ENCODE measurements at places on chromosomes 16 and 17. TPM values are rescaled to one million over a fixed set of nuclear protein-coding genes. Genes with fewer than 3 reads are reported as not detected.

GRCh38 chr17:1730326-1731193, 6.1 kb downstream of the WDR81 start:
- H3K4me1 ChIP-seq, result peaks cover 5% of the 10 kb centered on the region
- H3K36me3 ChIP-seq, result no peaks in the 10 kb centered on the region
- no peaks in the 10 kb centered on the region for H3K27me3 ChIP-seq
- H3K4me3 ChIP-seq, result no peak overlapping the region

SERPINF2 gene
- total RNA-seq, result 0.29 TPM

DNA sequence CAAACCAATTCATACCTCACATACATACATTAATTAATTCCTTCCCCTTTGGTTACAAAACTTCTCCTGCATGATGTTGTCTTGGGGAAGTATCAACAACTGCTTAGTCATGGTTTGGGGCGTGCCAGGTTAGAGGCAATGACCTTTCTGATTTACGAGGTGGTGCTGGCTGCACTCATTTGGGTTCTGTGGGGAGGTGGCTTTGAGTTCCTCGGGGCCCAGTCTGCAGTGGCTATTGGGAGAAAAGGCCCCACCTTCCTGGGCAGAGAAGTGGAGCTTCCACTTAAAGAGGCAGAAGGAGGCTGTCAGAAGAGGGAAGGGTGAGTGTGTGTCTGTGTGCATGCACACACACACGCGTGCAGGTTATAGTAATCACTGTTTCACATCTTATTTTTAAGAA, 10.2 kb upstream of the ETV4 start:
- DNase-seq, result no peak
- H3K36me3 ChIP-seq, result no peaks in the 10 kb centered on the region

GRCh38 chr16:23424292-23424958, 28.6 kb downstream of the COG7 start:
- H3K27me3 ChIP-seq, result no peaks in the 10 kb centered on the region
- H3K4me1 ChIP-seq, result peaks cover 20% of the 10 kb centered on the region
- peak; percentile 18 for DNase-seq
- no peak overlapping the region for H3K27ac ChIP-seq

GRCh38 chr16:82900559-82900958, 273.8 kb downstream of the CDH13 start:
- DNase-seq, result peak; percentile 5
- H3K27ac ChIP-seq, result no peak overlapping the region
- no peaks in the 10 kb centered on the region for H3K27me3 ChIP-seq
- H3K4me3 ChIP-seq, result no peak overlapping the region
- H3K4me1 ChIP-seq, result no peaks in the 10 kb centered on the region

- no peaks in the 10 kb centered on the region for H3K36me3 ChIP-seq
- H3K4me1 ChIP-seq, result peaks cover 13% of the 10 kb centered on the region
- peak overlapping the region; percentile 15 for H3K4me3 ChIP-seq
- no peaks in the 10 kb centered on the region for H3K27me3 ChIP-seq
These were observed 9.3 kb upstream of the WBP2 start for GRCh38 chr17:75864448-75864871.

DNA sequence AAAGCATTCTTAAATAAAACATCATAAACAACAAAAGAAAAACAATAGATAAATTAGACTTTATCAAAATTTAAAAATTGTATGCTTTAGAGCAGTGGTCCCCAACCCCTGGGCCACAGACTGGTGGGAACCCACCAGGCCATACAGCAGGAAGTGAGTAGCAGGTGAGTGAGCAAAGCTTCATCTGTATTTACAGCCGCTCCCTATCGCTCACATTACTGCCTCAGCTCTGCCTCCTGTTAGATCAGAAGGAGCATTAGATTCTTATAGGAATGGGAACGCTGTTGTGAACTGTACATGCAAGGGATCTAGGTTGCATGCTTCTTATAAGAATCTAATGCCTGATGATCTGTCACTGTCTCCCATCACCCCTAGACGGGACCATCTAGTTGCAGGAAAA, 51.5 kb downstream of the GNAO1 start:
- no peaks in the 10 kb centered on the region for H3K4me1 ChIP-seq
- H3K36me3 ChIP-seq, result no peaks in the 10 kb centered on the region
- no peak overlapping the region for H3K4me3 ChIP-seq
- no peak overlapping the region for H3K27ac ChIP-seq

GRCh38 chr17:77619326-77619725, 339.2 kb upstream of the TNRC6C start:
- no peak for DNase-seq
- H3K4me1 ChIP-seq, result peaks cover 21% of the 10 kb centered on the region
- H3K4me3 ChIP-seq, result no peak overlapping the region
- no peaks in the 10 kb centered on the region for H3K36me3 ChIP-seq
- H3K27ac ChIP-seq, result peak overlapping the region; percentile 56

- H3K27me3 ChIP-seq, result no peaks in the 10 kb centered on the region
- peaks cover 18% of the 10 kb centered on the region for H3K4me1 ChIP-seq
- no peak overlapping the region for H3K4me3 ChIP-seq
- no peak overlapping the region for H3K27ac ChIP-seq
These were observed 192.9 kb upstream of the C17orf78 start for GRCh38 chr17:37182786-37183465.

GRCh38 chr16:50495673-50496072, 52.5 kb upstream of the NKD1 start:
- H3K36me3 ChIP-seq, result no peaks in the 10 kb centered on the region
- no peaks in the 10 kb centered on the region for H3K27me3 ChIP-seq
- H3K4me3 ChIP-seq, result no peak overlapping the region

FLYWCH1 gene
- total RNA-seq, result 58.9 TPM

GRCh38 chr17:27959382-27959709, 66.2 kb upstream of the LYRM9 start:
- no peaks in the 10 kb centered on the region for H3K4me1 ChIP-seq
- H3K4me3 ChIP-seq, result no peak overlapping the region
- no peak for DNase-seq
- no peaks in the 10 kb centered on the region for H3K36me3 ChIP-seq
- peaks cover 5% of the 10 kb centered on the region for H3K27me3 ChIP-seq

TBC1D28 gene
- total RNA-seq, result not detected

DNA sequence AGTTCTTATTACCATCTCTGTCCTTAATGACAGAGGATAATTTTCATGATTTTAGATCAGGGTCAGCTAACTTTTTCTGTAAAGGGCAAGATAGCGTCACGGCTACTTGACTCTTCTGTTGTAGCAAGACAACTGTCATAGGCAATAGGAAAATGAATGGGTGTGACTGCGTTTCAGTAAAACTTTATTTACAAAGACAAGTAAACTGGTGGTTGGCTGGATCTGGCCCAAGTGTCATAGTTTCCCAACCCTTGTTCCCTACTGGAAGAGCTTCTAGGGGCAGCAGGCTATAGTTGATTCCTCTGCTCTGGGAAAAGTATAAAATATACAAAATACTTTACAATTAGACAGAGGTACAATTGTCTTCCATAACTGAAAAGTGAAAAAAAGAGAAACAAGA, 50.6 kb upstream of the VPS4A start:
- no peak overlapping the region for H3K4me3 ChIP-seq
- peaks cover 19% of the 10 kb centered on the region for H3K36me3 ChIP-seq
- no peaks in the 10 kb centered on the region for H3K27me3 ChIP-seq
- no peak overlapping the region for H3K27ac ChIP-seq
- H3K4me1 ChIP-seq, result no peaks in the 10 kb centered on the region
- DNase-seq, result no peak

DNA sequence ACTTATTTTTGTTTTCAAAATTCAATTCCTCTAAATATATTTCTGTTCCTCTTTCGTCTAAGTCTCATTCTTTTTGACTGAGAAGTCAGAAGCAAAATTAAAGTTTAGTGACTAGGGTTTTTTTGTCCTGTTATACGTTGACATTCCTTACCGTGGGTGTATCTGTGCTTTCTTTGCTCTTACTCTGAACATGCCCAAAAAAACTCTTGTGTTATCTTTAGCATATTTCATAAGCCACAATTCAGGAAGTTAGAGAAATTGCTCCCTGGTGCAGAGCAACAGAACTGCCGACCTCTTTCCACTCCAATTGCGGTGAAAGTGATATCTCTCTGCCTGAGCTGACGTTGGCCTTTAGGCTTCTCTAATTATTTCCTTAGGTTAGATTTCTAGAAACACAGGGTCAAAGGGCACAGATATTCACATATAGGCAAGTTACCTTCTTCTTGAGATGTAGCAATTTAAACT, 65.7 kb downstream of the CENPV start:
- H3K4me3 ChIP-seq, result no peak overlapping the region
- H3K4me1 ChIP-seq, result peaks cover 58% of the 10 kb centered on the region
- H3K36me3 ChIP-seq, result no peaks in the 10 kb centered on the region
- H3K27me3 ChIP-seq, result no peaks in the 10 kb centered on the region
- peak; percentile 89 for DNase-seq

DNA sequence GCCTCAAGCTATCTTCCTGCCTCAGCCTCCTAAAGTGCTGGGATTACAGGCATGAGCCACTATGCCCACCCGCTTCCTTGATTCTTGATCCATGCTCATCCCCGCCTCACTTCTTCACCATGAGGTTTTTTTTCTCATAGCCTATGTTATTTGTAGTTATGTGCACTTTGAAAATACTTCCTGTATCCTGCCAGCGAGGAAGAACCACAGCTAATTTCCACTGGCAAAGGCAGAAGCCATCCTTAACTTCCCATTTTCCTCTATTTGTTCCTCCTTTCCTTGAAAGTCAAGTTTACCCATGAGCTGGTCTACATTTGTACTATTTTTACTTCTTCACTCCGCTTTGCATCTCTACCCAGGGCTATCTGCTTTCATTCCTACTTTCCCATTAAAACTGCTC, 189.7 kb upstream of the ZFHX3 start:
- no peak overlapping the region for H3K27ac ChIP-seq
- no peak for DNase-seq
- H3K4me1 ChIP-seq, result peaks cover 8% of the 10 kb centered on the region
- H3K27me3 ChIP-seq, result peaks cover 21% of the 10 kb centered on the region
- H3K4me3 ChIP-seq, result no peak overlapping the region

DNA sequence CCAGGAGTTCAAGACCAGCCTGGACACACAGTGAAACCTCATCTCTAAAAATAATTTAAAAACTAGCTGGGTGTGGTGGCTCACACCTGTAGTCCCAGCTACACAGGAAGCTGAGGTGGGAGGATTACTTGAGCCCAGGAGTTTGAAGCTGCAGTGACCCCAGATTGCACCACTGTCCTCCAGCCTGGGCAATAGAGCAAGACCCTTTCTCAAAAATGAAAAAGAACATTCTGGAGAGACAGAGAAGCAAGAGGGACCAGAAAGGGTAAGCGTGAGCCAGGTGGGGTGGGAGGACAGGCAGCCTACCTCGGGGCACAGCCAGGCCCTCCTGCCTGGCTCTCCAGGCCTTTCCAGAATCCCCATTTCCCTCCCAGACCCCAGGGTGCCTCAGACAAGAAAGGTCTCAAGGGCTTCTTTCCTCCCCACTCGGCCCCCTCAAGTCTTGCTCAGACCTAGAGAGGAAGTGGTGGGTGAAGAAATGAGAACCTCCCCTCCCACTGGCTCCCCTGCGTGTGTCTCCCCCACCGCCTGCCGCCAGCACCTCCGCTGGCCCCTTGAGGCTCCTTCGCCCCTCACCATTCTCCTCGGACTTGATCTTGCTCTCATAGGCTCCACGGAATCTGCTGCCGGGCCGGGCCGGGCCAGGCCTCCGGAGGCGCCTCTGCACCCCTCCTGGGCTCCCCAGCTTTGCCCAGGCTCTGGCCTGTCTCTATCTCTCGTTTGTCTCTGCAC, 503 bp downstream of the C16orf54 start:
- H3K4me3 ChIP-seq, result no peak overlapping the region
- H3K36me3 ChIP-seq, result no peaks in the 10 kb centered on the region
- no peak overlapping the region for H3K27ac ChIP-seq
- no peaks in the 10 kb centered on the region for H3K4me1 ChIP-seq

ZNF18 gene
- total RNA-seq, result 8.3 TPM

- no peak overlapping the region for H3K27ac ChIP-seq
- DNase-seq, result no peak
- H3K27me3 ChIP-seq, result no peaks in the 10 kb centered on the region
- no peaks in the 10 kb centered on the region for H3K36me3 ChIP-seq
- H3K4me1 ChIP-seq, result peaks cover 29% of the 10 kb centered on the region
These were observed 12.7 kb upstream of the KRT23 start for GRCh38 chr17:40950176-40950575.

KRT23 gene
- not detected for total RNA-seq

- no peak overlapping the region for H3K4me3 ChIP-seq
- no peaks in the 10 kb centered on the region for H3K4me1 ChIP-seq
These were observed 6.6 kb downstream of the GID4 start for GRCh38 chr17:18045691-18046350.

PLA2G10 gene
- total RNA-seq, result not detected

GRCh38 chr17:27601975-27602302, 29.0 kb upstream of the LGALS9 start:
- H3K4me1 ChIP-seq, result peaks cover 2% of the 10 kb centered on the region
- no peak overlapping the region for H3K27ac ChIP-seq
- H3K36me3 ChIP-seq, result peaks cover 26% of the 10 kb centered on the region
- H3K4me3 ChIP-seq, result no peak overlapping the region
- DNase-seq, result no peak
- no peaks in the 10 kb centered on the region for H3K27me3 ChIP-seq

- DNase-seq, result no peak
- peaks cover 19% of the 10 kb centered on the region for H3K36me3 ChIP-seq
- no peaks in the 10 kb centered on the region for H3K27me3 ChIP-seq
- H3K4me3 ChIP-seq, result no peak overlapping the region
- H3K4me1 ChIP-seq, result no peaks in the 10 kb centered on the region
These were observed 174.6 kb downstream of the AATF start for GRCh38 chr17:37123386-37123785.

- H3K4me3 ChIP-seq, result no peak overlapping the region
- peaks cover 7% of the 10 kb centered on the region for H3K4me1 ChIP-seq
- DNase-seq, result peak; percentile 6
- peaks cover 9% of the 10 kb centered on the region for H3K36me3 ChIP-seq
These were observed 2.7 kb upstream of the CAPNS2 start for GRCh38 chr16:55563797-55564196.

DNA sequence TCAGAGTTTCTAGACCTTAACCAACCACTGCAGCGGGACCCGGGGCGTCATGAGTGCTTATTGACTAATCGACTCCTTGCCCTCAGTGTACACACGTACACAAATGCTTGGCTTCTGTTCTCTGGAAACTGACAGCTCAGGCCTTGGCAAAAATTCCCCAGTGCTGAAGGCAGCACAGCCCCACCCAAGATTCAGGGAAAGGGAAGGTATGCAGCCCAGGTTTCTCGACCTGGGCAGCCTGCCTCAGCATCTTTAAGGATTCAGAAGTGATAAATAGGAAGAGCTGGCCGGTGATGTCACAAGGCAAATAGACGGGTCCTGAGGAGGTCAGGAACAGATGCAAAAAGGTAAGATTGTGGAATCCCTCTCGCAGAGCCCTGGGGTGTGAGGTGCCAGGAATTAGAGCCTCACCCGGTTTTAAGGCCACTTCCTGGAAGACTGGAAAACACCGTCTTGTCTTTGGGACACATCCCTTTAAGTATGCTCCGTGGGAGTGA, 9.0 kb upstream of the CDH3 start:
- peaks cover 11% of the 10 kb centered on the region for H3K4me1 ChIP-seq
- H3K36me3 ChIP-seq, result no peaks in the 10 kb centered on the region
- no peak overlapping the region for H3K27ac ChIP-seq
- no peaks in the 10 kb centered on the region for H3K27me3 ChIP-seq

GRCh38 chr17:9363440-9364350, 211.9 kb downstream of the STX8 start:
- no peak overlapping the region for H3K27ac ChIP-seq
- peak; percentile 81 for DNase-seq
- peaks cover 26% of the 10 kb centered on the region for H3K4me1 ChIP-seq
- no peaks in the 10 kb centered on the region for H3K27me3 ChIP-seq

- H3K27me3 ChIP-seq, result no peaks in the 10 kb centered on the region
- peaks cover 27% of the 10 kb centered on the region for H3K4me1 ChIP-seq
- H3K36me3 ChIP-seq, result no peaks in the 10 kb centered on the region
- no peak overlapping the region for H3K27ac ChIP-seq
These were observed 2.1 kb upstream of the ZNF469 start for GRCh38 chr16:88380619-88381018.

- DNase-seq, result no peak
- peaks cover 25% of the 10 kb centered on the region for H3K4me1 ChIP-seq
- H3K4me3 ChIP-seq, result no peak overlapping the region
These were observed 2.3 kb upstream of the TPPP3 start for GRCh38 chr16:67395458-67396158.

SOST gene
- total RNA-seq, result not detected

Measured in astrocyte (in vitro differentiated cells and primary cell).